KBM-7 (cell line): ENCODE measurements at places on chromosomes 5 and 9.

- DNase-seq, result no peak
Observed at GRCh38 chr5:105695941-105696340, 1974.8 kb downstream of the EFNA5 start.

DNA sequence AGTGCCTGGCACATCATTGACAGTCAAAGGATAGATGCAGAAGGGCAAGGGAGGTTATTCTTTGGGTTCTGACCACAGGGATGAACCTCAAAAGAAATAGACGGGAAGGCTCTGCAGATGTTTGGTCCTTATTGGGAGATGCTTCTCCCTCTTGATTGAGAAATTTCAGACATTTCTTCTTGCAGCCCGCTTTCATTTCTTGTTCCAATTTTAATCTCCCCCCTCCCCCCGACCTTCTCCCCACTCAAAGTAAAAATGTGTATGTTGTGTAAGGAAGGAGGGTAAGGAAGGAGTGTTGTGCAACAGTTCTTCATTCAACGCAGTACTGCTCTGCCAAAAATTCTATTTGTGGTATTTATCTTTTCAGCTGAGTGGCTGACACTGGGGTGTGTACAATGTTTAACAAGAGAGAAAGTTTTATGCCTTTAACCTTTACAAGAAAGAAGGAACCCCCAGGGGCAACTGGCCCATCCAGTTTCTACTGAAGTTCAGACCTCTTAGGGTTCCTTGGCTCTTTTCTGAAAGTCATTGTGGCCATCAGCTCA, 46.3 kb upstream of the TNFSF15 start:
- no peak for DNase-seq

DNA sequence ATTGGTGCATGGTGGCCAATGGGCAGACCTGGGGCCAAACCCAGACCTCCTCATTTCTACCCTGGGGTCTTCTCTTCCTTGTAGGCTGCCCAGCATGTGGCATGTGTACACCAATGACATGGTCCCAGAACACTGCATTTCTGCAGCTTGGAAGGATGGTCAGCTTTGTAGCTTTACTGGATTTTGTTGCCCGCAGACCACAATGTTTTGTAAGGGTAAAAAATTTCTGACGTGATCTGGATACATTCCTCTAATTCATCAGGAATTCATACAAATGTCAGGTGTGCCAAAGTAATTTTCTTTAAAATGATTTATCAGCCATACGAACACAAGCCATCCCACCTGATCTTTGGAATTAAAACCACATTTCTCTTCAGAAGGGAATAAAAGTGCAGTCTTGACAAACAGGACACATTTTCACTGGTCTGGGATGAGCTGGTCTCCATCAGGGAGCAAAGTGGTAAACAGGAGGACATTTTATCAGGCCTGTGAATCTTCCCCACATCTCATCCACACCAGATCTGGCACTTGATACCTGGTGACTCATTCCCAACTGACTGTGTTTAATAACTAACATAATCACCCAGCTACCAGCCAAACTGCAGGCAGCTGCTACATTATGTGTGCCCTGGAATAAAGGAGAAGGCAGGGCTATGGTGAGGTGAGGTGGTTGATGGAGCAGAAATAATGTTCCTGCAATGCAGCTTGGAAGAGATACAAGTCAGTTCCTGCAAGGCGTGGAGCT, 103.9 kb downstream of the SPOCK1 start:
- DNase-seq, result no peak

GRCh38 chr9:9045072-9045471, 1245.5 kb upstream of the DMAC1 start:
- no peak for DNase-seq

- no peak for DNase-seq
Observed at GRCh38 chr5:153937661-153938060, 101.0 kb downstream of the FAM114A2 start.

- no peak for DNase-seq
Observed at GRCh38 chr5:143495110-143495509, 91.6 kb upstream of the NR3C1 start.

- DNase-seq, result no peak
Observed at GRCh38 chr5:153905219-153905618, 133.5 kb downstream of the FAM114A2 start.
